Ovary (tissue), 10 donors: ENCODE measurements at places on chromosomes 5 and 9.

GRCh38 chr5:132850066-132850465 lies 16.2 kb downstream of the GDF9 start:
- H3K27ac ChIP-seq: no peak overlapping the region
- no peak for DNase-seq
- no peaks in the 10 kb centered on the region for H3K36me3 ChIP-seq
- H3K27me3 ChIP-seq: no peaks in the 10 kb centered on the region

DNA sequence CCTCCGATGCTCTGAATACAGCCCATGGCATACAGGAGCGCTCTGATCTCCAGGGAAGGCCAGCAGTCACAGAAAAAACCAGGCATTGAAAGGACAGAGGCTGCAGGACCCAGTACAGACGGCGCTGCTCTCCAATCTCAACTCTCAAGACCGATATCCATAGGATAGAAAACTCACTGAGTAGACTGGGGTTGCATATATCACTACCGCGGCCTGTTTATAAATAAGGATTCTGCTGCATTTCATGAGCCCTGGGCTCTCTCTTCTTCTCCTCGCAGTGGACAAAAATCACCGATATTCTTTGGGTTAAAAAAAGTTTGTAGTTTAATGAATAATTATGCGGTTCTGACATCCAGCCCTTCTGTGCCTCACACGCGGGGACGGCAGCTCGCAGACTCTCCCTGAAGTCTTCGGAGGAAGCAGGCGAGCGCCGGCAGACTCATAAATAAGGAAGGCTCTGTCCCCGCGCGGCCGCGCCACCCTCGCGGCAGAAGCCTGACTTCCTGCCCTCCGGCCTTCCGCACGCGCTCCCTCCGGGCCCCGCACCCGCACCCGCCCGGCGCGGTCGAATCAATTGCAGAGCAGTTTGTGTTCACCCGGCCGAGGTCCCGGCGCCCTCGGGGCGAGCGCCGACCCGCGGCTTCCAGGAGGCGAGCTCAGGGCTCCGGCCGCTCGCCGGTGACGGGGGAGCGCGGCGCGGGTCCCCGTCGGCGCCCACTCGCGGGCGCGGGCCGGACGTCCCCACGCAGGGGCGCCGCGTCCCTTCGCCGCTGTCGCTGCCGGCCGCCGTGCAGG lies at the start of gene FAM78A:
Gene FAM78A, minus strand, starts transcription at position 417 of the 795 bp plus-strand sequence. Its CDS starts 331 bp downstream, at position 86.
- no peak for DNase-seq
- no peaks in the 10 kb centered on the region for H3K36me3 ChIP-seq
- H3K4me3 ChIP-seq: peak within 1 kb of the TSS; percentile 44
- H3K27me3 ChIP-seq: no peaks in the 10 kb centered on the region

GRCh38 chr9:93107151-93107824 lies 11.3 kb downstream of the CARD19 start:
- peaks cover 2% of the 10 kb centered on the region for H3K4me1 ChIP-seq
- no peak overlapping the region for H3K4me3 ChIP-seq
- H3K27ac ChIP-seq: no peak overlapping the region
- H3K36me3 ChIP-seq: no peaks in the 10 kb centered on the region

DNA sequence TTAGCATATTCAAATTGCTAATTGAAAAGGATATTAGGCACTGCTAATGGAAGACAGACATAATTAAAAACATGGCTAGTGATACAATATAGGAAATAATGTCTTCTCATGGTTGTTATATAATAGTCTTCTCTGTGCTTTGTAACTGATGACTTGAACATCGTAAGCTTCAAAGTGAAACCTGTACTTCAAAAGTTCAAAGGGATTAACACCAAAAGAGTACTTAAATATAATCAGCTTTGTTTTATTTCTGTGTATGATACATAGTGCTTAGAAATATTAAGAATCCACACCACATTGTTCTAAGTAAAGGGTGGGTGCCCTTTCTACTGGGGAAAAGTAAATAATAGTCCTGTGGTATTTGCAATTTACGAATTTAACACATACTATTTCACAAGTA lies 75.4 kb upstream of the ITGA1 start:
- H3K4me3 ChIP-seq: no peak overlapping the region
- no peak overlapping the region for H3K27ac ChIP-seq
- H3K27me3 ChIP-seq: no peaks in the 10 kb centered on the region
- DNase-seq: no peak
- H3K4me1 ChIP-seq: no peaks in the 10 kb centered on the region

- H3K36me3 ChIP-seq: no peaks in the 10 kb centered on the region
- no peaks in the 10 kb centered on the region for H3K4me1 ChIP-seq
- no peaks in the 10 kb centered on the region for H3K27me3 ChIP-seq
- H3K4me3 ChIP-seq: no peak overlapping the region
- DNase-seq: no peak
- H3K27ac ChIP-seq: no peak overlapping the region
Measured at GRCh38 chr9:114050646-114051045, 27.5 kb downstream of the AMBP start.

GRCh38 chr9:124733964-124734740 lies 37.0 kb downstream of the NR6A1 start:
- no peaks in the 10 kb centered on the region for H3K27me3 ChIP-seq
- H3K27ac ChIP-seq: no peak overlapping the region
- no peak overlapping the region for H3K4me3 ChIP-seq
- no peak for DNase-seq

DNA sequence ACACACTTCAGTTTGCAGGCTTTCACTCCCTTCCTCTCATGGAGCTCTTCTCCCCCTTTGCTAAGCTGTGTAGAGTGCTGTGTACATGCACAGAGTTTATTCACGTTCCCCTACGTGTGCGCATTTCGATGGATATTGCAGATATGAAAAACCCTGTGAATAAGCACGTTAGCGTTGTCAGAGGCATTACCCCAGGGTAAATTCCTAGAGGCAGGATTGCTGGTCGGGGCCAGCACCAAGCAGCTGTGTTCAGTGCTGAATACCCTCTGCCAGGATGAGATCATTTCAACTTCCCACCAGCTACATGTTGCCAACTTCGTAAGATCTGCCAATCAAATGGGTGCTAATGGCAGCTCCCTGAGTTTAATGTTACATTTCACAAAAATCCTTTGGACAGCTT lies 172.3 kb upstream of the PPP1R26 start:
- no peaks in the 10 kb centered on the region for H3K4me1 ChIP-seq
- no peak overlapping the region for H3K4me3 ChIP-seq
- DNase-seq: no peak
- no peaks in the 10 kb centered on the region for H3K27me3 ChIP-seq

DNA sequence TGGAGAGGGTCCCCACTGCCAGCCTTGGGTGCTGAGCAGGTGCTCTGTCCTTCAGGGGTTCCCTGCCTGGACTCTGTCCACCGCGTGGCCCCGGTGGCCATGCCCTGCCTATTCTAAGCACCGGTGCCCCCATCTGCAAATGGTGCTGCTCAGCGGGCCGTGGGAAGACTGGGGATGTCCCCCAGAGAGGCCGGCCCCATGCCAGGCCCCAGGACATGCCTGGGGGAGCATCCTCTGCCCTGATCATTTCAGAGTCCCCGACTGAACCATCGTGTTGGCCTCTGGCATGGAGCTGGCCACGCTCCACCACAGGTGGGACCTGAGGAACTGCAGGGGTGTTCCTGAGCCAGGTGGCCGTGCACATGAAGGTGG lies 64.7 kb downstream of the RXRA start:
- no peak for DNase-seq
- peaks cover 27% of the 10 kb centered on the region for H3K4me1 ChIP-seq
- H3K36me3 ChIP-seq: no peaks in the 10 kb centered on the region
- no peaks in the 10 kb centered on the region for H3K27me3 ChIP-seq
- H3K4me3 ChIP-seq: no peak overlapping the region

DNA sequence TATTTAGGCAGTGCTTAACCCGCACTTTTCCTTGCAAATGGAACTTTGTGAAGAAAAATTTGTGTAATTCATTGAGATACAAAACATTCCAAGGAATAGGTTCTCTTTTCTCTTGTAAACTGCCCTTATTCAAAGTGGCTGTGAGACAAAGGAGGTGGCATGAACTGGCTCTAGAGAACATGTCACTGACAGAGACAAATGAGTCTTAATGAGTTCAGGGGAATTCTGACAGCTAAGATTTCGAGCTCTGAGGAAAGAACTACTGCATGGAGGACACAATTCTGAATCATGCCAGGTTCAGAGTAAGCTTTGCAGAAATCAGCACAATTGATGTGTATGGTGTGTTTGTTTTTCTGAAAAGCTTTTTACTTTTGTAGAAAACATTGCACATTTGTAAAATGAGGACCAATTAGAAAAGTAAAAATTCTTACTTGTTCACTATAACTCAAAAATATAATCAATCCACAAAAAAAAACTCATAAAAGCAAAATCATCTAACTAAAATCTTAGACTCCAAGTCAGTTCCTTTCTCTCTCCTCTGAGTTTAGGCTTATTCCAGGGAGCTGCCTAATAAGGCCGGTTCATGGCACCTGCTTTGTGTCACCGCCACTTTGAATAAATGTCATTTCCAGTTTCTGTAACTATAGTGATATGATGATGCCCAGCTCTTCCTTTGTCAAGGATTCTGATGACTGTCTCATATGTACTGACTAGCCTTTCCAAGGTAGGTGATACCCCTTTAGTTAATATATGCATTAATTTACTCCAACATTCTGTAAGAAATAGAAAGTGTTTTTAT lies 163.2 kb downstream of the HCN1 start:
- no peaks in the 10 kb centered on the region for H3K4me1 ChIP-seq
- no peak overlapping the region for H3K27ac ChIP-seq
- H3K4me3 ChIP-seq: no peak overlapping the region
- DNase-seq: no peak
- H3K36me3 ChIP-seq: no peaks in the 10 kb centered on the region

DNA sequence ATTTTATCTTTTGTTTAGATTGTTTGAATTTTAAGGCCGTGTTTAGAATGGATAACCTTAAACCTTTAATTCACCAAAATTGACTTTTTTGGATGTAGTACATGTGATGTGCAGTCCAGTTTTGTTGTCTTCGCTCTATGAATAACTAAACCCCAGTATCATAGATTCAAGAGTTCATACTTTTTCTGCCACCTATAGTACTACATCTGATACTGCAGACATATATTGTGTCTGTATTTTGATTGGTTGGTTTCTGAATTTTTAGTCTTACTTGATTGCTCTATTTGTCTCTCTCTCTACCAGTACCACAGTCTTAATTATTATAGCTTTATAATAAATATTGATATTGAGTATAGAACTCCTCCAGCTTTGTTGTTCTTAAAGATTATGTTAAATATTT lies 58.1 kb downstream of the PPIP5K2 start:
- H3K4me1 ChIP-seq: no peaks in the 10 kb centered on the region
- no peaks in the 10 kb centered on the region for H3K27me3 ChIP-seq
- H3K27ac ChIP-seq: no peak overlapping the region
- DNase-seq: no peak
- H3K4me3 ChIP-seq: no peak overlapping the region

DNA sequence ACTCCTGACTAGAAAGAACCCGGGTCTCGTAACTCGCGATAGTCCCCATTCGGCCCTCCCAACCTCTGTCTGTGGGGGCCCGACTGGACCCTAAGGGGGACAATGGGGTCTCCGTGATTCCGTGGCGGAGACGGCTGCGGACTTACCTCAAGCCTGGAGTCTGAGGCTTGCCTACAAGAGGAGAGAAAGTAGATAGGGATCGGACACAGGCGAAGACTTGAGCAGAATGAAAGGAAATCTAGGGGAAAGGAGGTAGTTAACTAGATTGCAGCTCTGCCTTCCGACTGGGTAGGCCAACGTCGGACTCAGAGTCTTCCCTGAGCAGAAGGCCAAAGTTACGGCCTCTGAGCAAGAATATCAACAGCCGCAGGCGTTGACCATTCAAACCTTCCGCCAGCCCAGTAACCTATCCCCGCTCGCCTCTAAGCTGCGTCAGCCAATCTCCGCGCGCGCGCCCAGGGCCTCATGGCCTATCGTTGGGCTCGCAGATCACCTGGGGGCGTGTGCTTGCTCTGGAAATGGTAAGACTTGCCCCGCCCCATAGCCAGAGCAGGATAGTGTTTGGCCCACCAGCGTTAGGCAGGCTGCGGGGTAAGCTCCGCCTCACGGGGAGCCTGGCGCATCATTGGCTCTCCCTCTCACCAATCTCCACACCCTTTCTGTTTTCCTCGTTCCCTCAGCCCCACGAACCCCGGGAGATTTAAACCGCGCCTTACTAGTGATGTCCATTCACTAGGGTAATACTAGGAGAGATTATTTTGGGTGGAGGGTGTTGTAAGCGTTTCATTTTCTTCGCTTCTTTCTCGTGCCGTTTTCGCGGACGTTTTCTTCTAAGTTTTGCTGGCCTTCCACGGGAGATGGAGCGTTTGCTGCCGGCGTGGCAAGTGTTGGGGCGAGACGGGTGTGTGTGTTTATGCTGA lies at the start of gene CDC25C:
Gene CDC25C, minus strand, starts transcription at position 356 of the 920 bp plus-strand sequence. CDS start 624 bp downstream, outside the sequence.
- H3K4me1 ChIP-seq: no peaks in the 10 kb centered on the region
- no peaks in the 10 kb centered on the region for H3K27me3 ChIP-seq
- H3K4me3 ChIP-seq: peak within 1 kb of the TSS; percentile 36
- no peak within 1 kb of the TSS for H3K27ac ChIP-seq
- H3K36me3 ChIP-seq: no peaks in the 10 kb centered on the region

GRCh38 chr5:128196791-128197190 lies 113.2 kb downstream of the SLC12A2 start:
- H3K36me3 ChIP-seq: no peaks in the 10 kb centered on the region
- peak overlapping the region; percentile 73 for H3K27ac ChIP-seq
- peak; percentile 31 for DNase-seq
- H3K4me1 ChIP-seq: peaks cover 7% of the 10 kb centered on the region

GRCh38 chr5:179160584-179160983 lies 100.4 kb downstream of the ZNF354C start:
- H3K27me3 ChIP-seq: no peaks in the 10 kb centered on the region
- H3K36me3 ChIP-seq: no peaks in the 10 kb centered on the region
- H3K27ac ChIP-seq: no peak overlapping the region
- no peaks in the 10 kb centered on the region for H3K4me1 ChIP-seq
- no peak overlapping the region for H3K4me3 ChIP-seq
- DNase-seq: no peak

- H3K27me3 ChIP-seq: no peaks in the 10 kb centered on the region
- H3K27ac ChIP-seq: no peak overlapping the region
- peaks cover 5% of the 10 kb centered on the region for H3K4me1 ChIP-seq
- no peak for DNase-seq
Measured at GRCh38 chr9:75669721-75670120, 220.8 kb upstream of the PCSK5 start.

- no peak overlapping the region for H3K4me3 ChIP-seq
- H3K4me1 ChIP-seq: peaks cover 7% of the 10 kb centered on the region
- no peaks in the 10 kb centered on the region for H3K36me3 ChIP-seq
- no peak overlapping the region for H3K27ac ChIP-seq
Measured at GRCh38 chr5:61257421-61257820, 74.6 kb upstream of the ZSWIM6 start.

DNA sequence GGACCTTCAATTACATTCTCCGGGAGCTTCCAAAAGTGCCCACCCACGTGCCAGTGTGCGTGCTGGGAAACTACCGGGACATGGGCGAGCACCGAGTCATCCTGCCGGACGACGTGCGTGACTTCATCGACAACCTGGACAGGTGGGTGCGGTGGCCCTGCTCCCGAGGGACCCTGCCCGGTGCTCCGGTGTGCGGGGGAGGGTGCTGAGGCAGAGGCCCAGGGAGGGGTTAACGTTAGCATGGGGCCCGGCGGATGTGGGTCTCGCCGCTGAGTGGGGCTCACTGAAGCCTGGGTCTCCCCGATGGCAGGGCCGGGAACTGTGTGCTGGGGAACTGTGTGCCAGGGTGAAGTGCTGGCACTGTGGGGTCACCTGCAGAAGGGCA lies 10.6 kb upstream of the AJM1 start:
- no peak overlapping the region for H3K4me3 ChIP-seq
- H3K27me3 ChIP-seq: no peaks in the 10 kb centered on the region
- no peaks in the 10 kb centered on the region for H3K36me3 ChIP-seq
- peak; percentile 22 for DNase-seq

GRCh38 chr9:96555567-96556386 lies 63.9 kb downstream of the CDC14B start:
- no peak overlapping the region for H3K4me3 ChIP-seq
- no peak overlapping the region for H3K27ac ChIP-seq

GRCh38 chr5:33317271-33317670 lies 123.5 kb upstream of the TARS1 start:
- DNase-seq: no peak
- no peaks in the 10 kb centered on the region for H3K36me3 ChIP-seq
- no peak overlapping the region for H3K27ac ChIP-seq
- H3K4me1 ChIP-seq: peaks cover 3% of the 10 kb centered on the region
